ENCODE measurements at places on chromosomes 5 and 9.

- DNase-seq: no peak
Measured at GRCh38 chr5:51811883-51812471, 428.7 kb downstream of the ISL1 start.

- DNase-seq: peak; percentile 27
Measured at GRCh38 chr9:90770182-90770738, 31.4 kb upstream of the SYK start.

- no peak for DNase-seq
Measured at GRCh38 chr9:6873857-6874256, 116.1 kb downstream of the KDM4C start.

GRCh38 chr5:54996466-54996865, 11.1 kb upstream of the ESM1 start:
- DNase-seq: no peak

DNA sequence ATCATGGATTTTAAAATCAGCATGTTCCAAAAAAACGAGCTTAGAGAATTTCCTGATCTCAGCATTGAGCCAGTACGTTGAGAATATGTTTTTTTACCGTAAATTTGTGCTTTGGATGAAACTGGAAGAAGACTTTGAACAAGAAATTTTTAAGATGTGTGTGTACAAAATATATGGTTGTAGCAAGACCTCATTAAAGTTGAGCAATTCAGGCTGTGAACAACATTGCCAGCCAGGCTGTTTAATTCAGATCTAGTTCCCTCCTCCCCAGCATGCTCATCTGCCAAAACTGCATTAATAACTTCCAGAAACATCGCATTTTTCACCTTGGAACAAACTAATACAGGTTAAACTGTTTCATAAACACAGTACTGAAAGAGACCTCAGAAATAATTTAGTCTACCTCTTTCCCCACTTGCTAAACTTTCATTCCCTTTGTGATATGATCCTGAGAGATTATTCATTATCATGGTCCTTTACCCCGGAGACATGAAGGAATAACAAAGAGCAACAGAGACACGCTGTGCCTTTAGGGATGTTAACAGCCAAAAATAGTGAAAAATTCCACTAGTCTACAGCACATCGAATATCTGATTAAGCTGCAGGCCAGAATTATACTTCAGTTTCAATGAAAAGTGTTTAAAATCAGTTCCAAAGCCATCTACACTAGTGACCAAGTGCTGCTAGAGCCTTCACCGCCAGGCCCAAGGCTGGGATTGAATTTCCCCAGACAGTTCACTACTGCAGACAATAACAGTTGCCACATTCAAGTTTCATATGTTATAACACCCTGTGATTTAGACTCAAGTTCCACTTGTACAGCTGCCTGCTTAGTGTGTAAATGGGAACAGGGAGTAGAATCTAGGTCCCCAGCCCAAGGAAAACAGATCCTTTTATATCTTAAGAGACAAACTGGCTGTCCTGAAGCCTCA, 89.6 kb downstream of the EFNA5 start:
- DNase-seq: no peak

DNA sequence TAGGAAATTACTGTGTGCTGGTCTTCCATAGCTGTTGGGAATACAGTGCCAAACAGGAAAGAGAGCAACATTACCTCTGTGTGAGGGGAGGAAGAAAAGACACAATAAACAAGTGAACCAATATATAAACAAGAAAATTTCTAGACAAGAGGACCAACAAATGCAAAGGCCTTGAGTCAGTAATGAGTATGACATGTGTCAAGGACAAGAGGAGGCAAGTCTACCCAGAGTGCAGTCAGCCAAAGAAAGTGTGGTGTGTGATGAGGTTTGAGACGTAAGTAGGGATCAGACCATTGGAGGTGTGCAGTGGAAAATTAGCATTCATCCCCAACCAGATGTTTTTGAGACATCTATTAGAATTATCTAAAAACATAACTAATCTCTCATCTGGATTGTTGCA, 69.5 kb upstream of the CDH6 start:
- DNase-seq: no peak

- DNase-seq: no peak
Measured at GRCh38 chr5:79074641-79075040, 5.1 kb downstream of the BHMT2 start.

- DNase-seq: no peak
Measured at GRCh38 chr5:146107901-146108300, 2.5 kb upstream of the PLAC8L1 start.

GRCh38 chr5:146632620-146633322, 116.8 kb upstream of the GPR151 start:
- no peak for DNase-seq

GRCh38 chr5:158364367-158364766, 505.4 kb upstream of the CLINT1 start:
- DNase-seq: no peak

- no peak for DNase-seq
Measured at GRCh38 chr5:32017692-32018367, 156.3 kb downstream of the GOLPH3 start.

DNA sequence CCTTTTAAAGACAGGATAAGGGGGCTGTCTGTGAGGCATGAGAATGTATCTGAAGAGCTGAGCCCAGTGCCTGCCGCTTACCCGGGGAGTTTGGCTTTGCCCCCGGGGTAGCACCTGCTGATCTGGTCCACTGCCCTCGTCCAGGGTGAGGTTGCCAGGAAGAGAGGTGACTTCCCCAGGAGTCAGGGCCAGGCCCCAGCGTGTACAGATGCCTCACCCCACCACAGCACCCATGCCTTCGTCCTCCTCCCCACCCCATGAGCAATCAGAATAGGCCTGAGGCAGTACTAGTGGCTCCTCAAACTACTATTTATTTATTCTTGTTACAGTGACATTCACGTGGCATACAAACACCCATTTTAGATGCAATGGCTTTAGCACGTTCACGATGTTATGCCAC, 15.7 kb upstream of the AIF1L start:
- DNase-seq: no peak

DNA sequence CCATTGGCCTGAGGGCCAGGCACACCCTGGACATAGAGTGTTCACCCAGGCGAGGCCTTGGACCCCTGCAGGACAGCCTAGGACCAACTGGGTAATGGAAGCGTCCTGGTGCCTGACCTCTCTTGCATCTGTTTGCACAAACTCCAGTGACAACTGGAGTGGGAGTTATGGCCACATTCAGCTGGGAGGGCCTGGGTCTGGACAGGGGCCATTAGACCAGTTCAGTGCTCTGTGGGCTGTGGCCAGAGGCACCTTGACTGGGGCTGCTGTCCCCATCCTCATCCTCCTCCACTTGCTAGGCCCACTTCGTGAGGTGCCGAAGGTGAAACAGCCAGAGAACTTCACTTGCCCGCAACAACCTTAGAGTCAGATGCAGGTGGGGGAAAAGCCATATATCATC, 372.7 kb upstream of the IRX1 start:
- no peak for DNase-seq

DNA sequence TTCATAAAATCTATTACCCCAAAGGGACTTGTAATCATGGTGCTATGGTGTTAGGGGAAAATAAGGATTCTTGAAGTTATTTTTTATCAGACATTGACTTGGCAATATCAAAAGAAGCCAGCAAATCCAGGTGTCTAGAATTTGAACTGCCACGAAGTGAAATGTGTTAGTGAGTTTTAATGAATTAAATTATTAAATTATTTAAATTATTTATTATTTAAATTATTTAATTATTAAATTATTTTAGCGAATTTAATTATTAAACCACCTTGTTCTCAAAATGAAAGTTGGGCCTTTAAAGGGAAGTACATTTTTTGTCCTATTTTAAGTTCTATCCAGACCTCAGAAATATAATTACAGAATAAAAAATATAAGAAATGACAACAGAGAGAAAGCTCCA, 332.6 kb upstream of the SMC2 start:
- no peak for DNase-seq

DNA sequence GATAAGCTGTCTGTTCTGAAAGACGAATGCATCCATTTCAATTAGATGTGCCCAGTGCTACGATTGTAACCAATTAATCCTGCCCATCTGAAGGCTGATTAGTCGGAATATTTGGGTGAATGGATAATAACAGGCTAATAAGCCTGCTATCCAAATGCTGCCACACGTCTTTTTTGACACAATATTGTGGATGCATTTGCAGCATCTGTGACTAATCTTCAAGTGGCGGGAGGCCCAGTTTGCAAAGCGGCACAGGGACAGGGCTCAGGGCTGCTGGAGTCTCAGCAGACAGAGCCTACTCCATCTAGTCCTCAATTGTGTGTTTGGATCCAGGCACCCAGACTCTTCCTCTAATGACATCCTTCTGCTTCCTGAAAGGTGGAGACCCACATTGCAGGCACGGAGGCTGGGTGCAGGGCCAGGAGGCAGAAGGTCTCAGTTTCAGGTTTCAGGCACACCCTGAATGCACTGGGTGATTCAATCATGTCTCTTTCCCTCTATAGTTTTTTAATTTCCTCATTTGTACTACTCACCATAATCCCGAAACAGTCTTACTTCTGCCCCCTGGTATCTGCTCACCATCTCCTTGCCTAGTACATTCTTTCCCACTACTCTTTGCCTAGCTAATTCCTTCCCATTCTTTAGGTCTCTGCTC, 169.6 kb downstream of the ASTN2 start:
- no peak for DNase-seq

DNA sequence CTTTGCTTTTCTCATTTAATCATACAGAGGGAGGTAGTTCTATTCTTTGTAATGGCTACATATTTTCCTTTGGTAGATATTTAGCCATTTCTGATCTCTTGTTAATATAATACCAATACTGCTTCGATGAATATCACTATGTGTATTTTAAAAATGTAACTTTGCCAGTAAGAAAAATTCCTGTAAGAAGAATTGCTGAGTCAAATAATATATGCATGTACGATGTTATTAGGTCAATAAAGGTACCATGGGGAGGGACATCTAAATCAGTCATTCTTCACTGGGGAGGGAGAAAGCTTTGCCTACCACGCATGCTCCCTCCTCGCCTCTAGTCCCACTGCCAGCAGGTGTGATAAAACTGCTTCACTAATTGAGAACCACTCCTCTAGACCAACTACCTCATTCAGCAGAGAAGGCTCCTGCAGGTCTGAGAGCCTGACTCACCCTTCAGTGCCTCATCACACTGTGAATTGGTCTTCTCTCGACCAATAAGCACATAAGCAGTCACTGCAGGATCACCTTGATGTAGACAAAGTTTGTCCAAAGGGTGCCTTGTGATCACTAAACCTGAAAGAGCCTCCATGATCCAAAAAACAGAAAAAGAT, 56.1 kb upstream of the TBCA start:
- DNase-seq: no peak

DNA sequence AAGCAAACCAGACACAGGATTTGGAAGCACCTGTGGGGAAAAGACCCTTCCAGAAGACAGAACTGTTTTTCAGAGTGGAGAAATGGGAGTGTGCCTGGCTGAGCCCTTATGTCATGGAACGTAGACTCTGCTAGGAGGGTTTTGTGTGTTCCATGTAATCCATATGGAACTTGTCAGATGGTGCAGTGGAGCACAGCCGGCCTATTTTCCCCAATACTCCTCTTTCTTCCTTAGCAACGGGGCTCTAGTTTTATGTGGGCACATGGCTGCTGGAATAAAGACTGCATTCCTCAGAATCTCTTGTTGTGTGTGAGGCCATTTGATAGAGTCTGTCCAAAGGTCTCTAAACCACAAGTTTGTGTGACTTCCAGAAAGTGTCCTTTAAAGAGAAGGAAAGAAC, 284.0 kb downstream of the DRD1 start:
- no peak for DNase-seq
